ENCODE measurements at places on chromosomes 7 and 10.

GRCh38 chr10:103470761-103471653, 8.0 kb downstream of the CALHM3 start:
- no peaks in the 10 kb centered on the region for H3K36me3 ChIP-seq
- H3K27ac ChIP-seq = no peak overlapping the region
- DNase-seq = no peak

GRCh38 chr7:131721660-131722059, 165.2 kb upstream of the PODXL start:
- H3K27me3 ChIP-seq = no peaks in the 10 kb centered on the region
- H3K27ac ChIP-seq = no peak overlapping the region
- no peaks in the 10 kb centered on the region for H3K4me1 ChIP-seq

DNA sequence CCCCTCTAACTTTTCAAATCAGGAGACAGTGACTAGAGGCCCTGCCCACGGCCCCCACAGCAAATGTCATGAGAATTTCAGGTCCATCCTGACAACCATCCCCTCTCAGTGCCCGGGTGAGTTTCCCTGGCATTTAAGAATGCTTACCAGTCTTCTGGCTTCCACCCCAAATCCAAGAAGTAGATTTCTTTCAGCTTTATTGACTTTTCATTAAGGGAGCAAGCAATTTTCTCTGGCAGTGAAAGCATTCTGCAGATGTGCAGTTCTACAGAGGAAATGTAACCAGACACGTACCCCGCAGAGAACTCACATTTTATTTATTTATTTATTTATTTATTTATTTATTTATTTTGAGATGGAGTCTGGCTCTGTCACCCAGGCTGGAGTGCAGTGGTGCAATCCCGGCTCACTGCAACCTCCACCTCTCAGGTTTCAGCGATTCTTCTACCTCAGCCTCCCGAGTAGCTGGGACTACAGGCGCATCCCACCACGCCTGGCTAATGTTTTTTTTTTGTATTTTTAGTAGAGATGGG, 120.9 kb upstream of the KCTD7 start:
- no peak overlapping the region for H3K27ac ChIP-seq
- no peaks in the 10 kb centered on the region for H3K4me1 ChIP-seq
- DNase-seq = no peak
- H3K4me3 ChIP-seq = no peak overlapping the region

GRCh38 chr7:113408999-113409398, 290.6 kb upstream of the SMIM30 start:
- no peak for DNase-seq
- no peak overlapping the region for H3K4me3 ChIP-seq
- no peaks in the 10 kb centered on the region for H3K36me3 ChIP-seq
- H3K27me3 ChIP-seq = no peaks in the 10 kb centered on the region
- no peak overlapping the region for H3K27ac ChIP-seq

- no peaks in the 10 kb centered on the region for H3K4me1 ChIP-seq
- H3K27ac ChIP-seq = no peak overlapping the region
- no peak for DNase-seq
- H3K27me3 ChIP-seq = no peaks in the 10 kb centered on the region
Observed at GRCh38 chr7:29039821-29040578, 81.9 kb upstream of the TRIL start.

DNA sequence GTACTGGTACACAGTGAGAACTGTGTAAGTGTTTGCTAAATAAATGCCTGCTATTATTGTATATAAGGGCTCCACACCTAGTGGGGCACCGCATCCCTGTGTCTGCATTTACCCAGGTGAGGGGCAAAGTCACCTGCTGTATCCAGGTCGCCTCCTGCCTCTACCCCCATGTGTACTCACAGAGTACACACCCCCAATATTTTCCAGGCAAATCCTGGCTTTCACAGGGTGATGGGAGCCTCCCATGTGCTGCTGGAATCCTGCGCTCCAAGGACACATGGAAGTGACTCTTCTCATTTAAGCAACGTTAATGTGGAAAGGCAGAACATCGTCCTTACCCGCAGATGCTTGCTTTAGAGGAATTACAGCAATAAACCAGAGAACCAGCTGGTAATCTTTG, 48.2 kb downstream of the ARHGAP22 start:
- no peak overlapping the region for H3K4me3 ChIP-seq
- no peaks in the 10 kb centered on the region for H3K4me1 ChIP-seq
- no peaks in the 10 kb centered on the region for H3K27me3 ChIP-seq
- H3K27ac ChIP-seq = no peak overlapping the region

DNA sequence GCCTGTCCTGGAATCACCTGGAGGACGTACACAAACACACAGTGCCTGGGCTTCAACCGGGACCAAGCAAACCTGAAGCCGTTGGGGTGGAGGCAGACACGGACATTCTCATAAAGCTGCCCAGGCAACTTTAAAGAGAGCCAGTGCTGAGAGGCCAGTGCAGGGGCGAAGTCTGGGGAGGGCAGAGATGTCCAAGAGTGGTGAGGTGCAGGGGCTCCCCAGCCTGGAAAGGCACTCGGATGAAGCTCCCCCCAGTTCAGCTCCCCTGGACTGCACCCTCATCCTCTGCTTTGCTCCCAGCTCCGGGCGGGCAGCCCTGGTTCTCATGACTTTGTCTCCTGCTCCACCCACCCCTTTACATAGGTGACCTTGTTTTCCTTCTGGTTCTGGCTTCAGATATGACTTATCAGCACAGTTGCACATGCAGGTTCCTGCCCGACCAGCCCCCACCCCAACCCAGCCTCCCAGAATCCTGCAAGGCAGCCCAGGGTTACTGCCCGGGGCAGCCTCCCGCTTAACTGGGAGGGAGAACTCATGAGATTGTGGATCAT, 60.8 kb upstream of the EEPD1 start:
- H3K36me3 ChIP-seq = no peaks in the 10 kb centered on the region
- no peak overlapping the region for H3K4me3 ChIP-seq
- H3K4me1 ChIP-seq = peaks cover 2% of the 10 kb centered on the region
- H3K27ac ChIP-seq = no peak overlapping the region

GRCh38 chr7:122038134-122038533, 105.9 kb downstream of the AASS start:
- no peak for DNase-seq
- no peaks in the 10 kb centered on the region for H3K4me1 ChIP-seq
- no peaks in the 10 kb centered on the region for H3K36me3 ChIP-seq
- no peaks in the 10 kb centered on the region for H3K27me3 ChIP-seq
- H3K27ac ChIP-seq = no peak overlapping the region

DNA sequence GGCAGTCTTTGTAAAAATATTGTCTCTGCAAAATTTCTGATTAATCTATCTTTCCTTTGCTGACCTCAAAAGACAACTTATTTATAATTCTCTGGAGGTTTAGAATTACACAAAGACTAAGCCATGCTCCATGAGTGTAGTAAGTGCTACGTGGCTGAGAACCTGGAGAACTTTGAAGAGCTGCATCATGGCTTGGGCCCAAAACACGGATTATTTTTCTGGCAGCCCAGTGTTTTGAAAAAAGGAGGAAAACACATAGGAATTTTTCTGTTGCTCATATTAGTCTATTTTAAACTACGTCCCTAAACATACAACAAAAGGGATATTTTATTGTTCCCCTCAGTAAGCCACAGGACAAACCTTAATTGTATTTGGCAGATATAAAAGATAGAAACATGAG, 360.7 kb upstream of the MYO3A start:
- no peaks in the 10 kb centered on the region for H3K27me3 ChIP-seq
- H3K27ac ChIP-seq = no peak overlapping the region
- DNase-seq = no peak
- H3K4me3 ChIP-seq = no peak overlapping the region

GRCh38 chr10:79074732-79075131, 6.0 kb downstream of the ZMIZ1 start:
- no peaks in the 10 kb centered on the region for H3K4me1 ChIP-seq
- DNase-seq = no peak
- no peaks in the 10 kb centered on the region for H3K36me3 ChIP-seq
- no peak overlapping the region for H3K4me3 ChIP-seq
- no peaks in the 10 kb centered on the region for H3K27me3 ChIP-seq
